IPS DF 6.9 (cell line): ENCODE measurements at places on chromosomes 1 and 21.

DNA sequence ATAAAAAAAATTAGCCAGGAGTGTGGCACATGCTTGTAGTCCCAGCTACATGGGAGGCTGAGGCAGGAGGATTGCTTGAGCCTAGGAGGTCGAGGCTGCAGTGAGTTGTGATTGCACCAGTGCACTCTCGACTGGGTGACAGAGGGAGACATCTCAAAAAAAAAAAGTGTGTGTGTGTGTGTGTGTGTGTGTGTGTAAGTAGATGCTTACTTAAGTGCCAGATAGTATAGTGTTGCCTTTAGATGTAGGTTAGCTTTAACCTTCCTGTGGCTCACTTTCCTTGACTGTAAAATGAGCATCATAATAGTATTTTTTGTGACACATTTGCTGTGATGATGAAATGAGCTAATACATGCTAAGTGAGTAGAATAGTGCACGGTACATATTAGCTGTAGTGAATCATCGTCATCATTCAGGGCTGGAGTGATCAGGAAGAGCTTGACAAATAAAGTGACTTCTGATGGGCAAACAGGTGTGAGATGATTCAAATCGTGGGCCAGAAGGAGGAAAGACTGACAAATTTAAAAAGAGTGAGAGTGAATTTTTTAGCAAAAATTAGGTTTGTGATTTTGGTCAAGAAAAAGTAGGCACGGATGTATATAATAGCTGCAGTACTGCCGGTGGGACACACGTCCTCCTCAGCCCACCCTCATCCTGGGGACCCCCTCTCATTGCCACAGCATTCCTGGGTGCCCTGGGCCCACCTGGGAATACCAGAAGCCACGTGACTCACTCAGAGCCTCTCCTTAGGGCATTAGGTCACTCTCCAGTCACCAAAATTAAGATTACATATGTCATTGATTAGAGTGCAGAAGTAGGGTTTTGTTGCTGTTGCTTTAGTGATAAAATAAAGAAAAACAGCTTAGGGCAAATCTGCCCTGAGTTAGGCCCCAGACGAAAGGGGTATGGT lies 33.9 kb downstream of the EIF2D start:
- DNase-seq, result no peak

- DNase-seq, result no peak
Observed at GRCh38 chr1:961132-961669, 817 bp downstream of the KLHL17 start.

- DNase-seq, result no peak
Observed at GRCh38 chr21:35437941-35438340, 388.8 kb upstream of the RUNX1 start.

GRCh38 chr1:162943622-162944021 lies 82.6 kb upstream of the CCDC190 start:
- no peak for DNase-seq

- no peak for DNase-seq
Observed at GRCh38 chr1:222283147-222283768, 264.6 kb downstream of the HHIPL2 start.

GRCh38 chr1:8992936-8993687 lies 33.1 kb downstream of the SLC2A7 start:
- DNase-seq, result no peak

DNA sequence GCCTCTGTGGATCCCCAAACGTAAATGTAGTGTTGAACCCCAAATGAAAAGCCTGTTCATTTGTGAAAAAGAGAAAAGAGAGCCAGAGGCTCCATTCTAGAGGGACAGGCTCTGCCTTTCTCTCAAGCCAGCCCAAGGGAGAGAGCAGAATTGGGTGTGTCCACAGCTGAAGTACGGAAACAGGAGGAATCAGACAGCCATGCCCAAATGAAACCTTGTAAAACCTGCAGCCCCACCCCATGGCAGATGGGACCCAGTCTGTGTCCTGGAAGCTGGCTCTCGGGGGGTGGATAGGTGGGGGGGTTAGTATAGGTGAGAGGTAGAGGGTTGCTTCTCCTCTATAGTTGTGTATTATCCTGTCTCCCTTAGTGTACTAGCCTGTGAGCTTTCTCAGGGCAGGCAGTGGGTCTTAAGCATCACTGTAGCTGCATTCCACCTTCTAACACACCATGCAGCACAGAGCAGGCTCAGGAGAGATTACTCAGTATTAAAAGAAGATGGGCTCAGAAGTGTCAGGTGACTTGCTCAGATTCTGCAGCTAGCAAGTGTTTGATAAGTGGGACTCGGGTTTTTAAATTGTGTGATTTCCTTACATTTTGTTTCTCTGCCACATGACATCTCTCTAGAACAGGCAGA lies 67.4 kb upstream of the SIPA1L2 start:
- DNase-seq, result no peak

GRCh38 chr1:107357376-107357775 lies 216.5 kb downstream of the NTNG1 start:
- DNase-seq, result no peak

DNA sequence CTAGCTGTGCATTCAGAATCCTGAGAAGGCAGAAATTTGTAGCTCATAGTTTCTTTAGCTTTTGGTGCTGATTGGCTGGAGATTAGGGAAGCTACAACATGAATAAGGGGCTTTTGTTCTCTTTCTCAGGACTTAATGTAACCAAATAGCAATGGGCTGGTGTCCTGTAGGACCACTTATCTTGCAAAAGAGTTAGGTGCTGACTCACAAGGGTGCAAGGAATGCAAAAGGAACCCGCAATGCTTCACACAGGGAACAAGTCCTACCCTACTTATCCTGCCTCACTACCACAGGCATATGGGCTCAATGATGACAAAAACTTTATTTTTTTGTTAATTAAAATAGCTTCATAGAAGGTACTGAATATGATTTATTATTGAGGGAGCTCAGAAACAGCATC lies 541.5 kb downstream of the AMY1C start:
- no peak for DNase-seq

GRCh38 chr1:159068886-159069285 lies 7.7 kb downstream of the AIM2 start:
- no peak for DNase-seq

GRCh38 chr1:71357708-71358107 lies 276.9 kb upstream of the ZRANB2 start:
- DNase-seq, result no peak

DNA sequence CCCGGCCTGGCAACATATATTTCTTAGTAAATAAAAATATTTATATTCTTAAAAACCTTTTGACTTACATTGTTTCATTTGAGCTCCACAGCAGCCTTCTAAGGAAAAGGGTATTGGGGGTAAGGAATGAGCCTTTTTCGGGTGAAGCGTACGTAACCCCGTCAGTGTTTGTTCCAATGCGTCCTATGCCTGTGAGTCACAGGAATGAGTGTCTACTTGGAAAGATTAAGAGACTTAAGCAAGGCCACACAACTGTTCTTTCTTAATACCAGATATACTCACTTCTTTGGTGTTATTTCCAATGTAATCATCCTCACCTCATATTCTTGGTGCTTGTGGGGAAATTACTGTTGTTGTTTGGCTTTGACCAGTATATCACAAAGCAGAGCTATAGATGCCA lies 22.7 kb downstream of the WDTC1 start:
- no peak for DNase-seq

DNA sequence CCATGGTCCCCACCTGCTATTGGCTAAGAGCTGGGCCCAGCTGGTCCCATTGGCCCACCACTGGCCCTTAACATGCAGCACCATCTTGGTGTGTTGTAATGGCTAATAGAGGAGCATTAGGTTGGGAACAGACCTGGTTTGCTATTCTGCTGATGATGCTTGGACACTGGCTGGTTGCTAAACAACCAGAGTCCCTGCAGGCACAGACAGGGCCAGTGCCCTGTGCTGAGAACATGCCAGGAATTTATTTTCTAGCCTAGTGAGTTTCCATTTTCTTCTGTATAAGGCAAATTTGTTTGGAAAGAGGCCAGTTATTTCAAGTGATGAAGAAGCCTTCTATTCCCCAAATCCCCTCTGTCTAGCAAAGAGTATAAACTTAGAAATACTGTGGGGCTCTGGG lies 42.9 kb upstream of the TDRD10 start:
- DNase-seq, result no peak

DNA sequence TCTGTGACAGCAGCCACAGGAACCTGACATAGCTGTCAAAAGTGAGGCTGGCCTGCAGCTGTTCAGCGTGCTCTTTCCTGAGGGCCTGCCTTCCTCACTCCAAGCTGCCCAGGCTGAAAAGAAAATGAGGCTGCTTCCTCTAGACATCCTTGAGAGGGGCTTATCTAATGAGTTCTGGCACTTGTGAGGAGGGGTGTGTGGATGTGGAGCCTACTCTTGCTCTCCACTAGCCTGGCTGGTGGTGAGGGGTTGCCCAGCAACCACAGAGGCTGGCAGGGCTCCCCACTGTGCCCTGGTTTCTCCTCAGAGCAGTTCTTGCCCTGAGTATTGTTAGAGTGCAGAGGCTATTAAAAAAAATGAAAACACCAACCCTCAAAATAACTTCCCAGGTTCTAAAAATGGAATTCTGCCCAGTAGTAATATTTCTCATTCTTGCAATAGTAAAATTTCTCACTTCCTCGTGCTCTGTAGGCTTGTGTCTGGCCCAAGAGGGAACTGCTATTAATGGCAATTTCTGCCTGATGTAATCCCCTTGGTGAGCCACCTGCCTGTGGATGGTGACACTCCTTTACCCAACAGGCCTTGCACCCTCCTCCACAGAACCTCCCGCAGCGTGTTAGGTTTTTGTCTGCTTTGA lies 52.6 kb upstream of the EPS8L3 start:
- DNase-seq, result no peak

- DNase-seq, result no peak
Observed at GRCh38 chr1:197413564-197413963, 145.5 kb downstream of the CRB1 start.

DNA sequence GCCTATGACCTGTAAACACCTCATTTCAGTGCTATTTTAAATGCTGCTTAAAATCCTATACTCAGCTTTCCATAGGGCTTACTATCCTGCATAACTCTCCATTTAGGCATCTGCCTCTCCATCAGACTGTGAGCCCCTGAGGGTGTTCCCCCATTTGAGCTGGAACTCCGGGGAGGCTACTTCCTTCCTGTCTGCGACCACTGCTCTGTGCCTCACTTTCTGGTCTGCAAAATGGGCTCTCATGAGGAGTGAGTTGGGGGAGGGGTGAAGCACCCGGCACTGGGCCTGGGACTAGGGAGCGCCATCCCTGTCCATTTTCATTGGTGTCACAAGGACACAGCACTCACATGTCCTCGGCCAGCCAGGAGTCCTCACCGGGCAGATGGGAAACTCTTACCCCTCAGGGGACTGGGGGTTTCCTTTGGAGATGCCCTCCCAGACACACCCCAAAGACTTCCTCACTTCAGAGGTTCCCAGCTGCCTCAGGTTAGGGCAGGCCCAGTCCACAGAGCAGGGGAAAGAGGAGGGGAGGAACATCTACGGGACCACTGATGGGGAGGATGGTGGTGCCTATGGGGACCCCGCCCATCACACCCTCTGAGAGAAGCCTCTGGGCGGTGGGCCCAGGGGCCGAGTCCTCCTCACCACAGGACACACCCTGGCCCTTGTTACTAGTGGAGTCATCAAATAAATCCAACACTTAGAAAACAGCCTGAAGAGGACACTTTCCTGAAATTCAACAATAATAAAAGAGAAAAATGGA lies 134.9 kb downstream of the MATN1 start:
- DNase-seq, result no peak

DNA sequence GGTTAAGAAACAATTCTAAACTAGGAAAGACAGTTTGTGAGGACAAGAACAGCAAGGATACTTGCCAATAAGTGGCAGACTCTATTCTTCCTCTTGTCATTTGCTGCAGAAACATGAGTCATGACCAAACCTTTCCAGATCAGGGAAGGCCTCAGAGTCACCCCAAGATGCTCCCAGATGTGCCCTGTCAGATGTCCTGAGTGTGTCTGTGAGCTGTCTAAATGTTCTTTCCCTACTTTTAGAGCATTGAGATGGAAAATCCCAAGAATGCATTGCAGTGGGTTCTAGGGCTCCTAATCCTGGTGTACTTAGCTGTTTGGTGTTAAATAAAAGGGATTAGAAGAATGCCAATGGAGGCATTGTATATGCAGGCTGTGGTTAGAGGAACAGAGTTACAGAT lies 57.5 kb upstream of the KIAA0040 start:
- DNase-seq, result no peak

GRCh38 chr1:163093579-163093978 lies 24.4 kb downstream of the RGS4 start:
- DNase-seq, result no peak

DNA sequence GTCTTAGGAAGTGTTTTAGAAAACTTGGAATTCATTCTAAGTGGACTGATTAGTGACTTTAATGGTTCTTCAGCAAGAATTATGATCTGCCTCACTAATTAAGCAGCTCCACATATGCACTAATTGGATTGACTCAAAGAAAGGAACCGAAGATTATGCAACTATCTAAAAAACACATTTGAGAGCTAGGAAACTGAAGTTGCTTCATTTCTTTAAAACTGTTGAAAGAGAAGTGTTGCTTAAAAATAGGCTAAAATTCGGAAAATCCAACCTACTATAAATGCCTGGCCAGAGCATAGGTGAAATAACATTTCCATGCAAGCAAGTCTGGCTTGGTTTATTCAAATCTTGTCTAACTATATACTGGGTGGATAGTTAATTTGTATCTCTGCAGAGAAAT lies 502.9 kb upstream of the ZRANB2 start:
- no peak for DNase-seq

DNA sequence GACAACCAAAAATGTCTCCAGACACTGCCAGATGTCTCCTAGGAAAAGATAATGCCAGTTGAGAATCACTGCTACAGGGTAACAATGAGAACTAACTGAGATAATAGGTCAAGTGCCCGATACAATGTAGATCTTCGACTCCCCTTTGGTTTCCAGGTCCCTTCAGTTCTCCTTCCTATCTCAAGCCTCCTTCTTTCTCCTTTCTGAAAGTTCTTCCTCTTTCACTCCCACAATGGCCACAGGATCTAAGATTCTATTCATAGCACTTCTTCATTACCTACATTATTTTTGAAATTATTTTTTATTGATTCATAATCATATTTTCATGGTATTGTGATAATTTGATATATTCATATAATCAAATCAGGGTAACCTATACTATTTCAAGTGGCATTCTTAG lies 6.3 kb downstream of the PFDN2 start:
- no peak for DNase-seq
